ENCODE measurements at places on chromosomes 7 and 10. TPM values are rescaled to one million over a fixed set of nuclear protein-coding genes. Genes with fewer than 3 reads are reported as not detected.

The CLRN3 gene
- not detected for total RNA-seq

The LRRC17 gene
- 35.8 TPM for total RNA-seq

The TRIP6 gene
- 39.7 TPM for total RNA-seq

The ARHGEF35 gene
- total RNA-seq: 1.2 TPM

The SMKR1 gene
- total RNA-seq: 2.5 TPM

The CYP3A4 gene
- total RNA-seq: not detected

The EBLN1 gene
- not detected for total RNA-seq

The TET1 gene
- total RNA-seq: 30.0 TPM

DNA sequence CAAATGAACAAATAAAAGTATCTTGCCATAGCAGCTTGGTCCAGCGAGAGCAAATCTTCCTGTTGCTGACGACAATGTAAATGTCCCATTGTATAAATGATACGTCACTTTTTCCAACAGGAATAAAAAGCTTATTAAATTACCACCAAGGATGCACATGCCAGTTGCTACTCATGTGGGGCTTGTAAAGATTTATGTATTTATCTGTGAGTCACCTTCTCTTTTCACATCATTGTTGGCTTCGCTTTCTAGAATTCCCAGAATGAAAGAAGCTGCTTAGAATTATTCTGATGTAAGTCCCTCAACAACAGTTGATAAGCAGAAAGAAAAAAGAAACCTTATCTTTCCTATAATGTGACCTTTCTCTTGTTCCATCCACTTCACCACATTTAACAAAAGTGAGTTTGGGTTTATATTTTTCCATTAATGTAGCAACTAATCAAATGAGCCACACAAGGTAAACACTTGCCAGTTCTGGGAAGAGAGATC lies 22.4 kb downstream of the DNAJC12 start:
- no peak for DNase-seq

DNA sequence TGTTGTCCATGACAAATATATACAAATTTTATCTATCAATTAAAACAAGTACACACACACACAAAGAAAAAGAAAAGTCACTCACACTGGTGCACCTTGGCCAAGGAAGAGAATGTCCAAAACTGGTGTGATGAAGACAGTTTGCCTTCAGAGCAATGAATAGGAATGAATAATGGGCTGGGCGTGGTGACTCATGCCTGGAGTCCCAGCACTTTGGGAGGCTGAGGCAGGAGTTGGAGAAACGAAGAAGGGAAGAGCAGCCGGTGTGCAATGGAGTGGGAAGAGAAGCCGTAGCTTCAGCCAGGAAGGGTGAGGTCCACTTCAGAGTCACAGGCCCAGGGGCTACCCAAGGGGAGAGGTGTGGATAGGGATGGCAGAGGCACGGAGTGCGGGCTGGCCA lies 253.6 kb downstream of the CCSER2 start:
- DNase-seq: no peak

- no peak for DNase-seq
Measured at GRCh38 chr7:124603066-124603465, 162.5 kb downstream of the GPR37 start.

GRCh38 chr7:128831994-128832879 lies 2.0 kb downstream of the FLNC start:
- DNase-seq: no peak

- no peak for DNase-seq
Measured at GRCh38 chr7:138784692-138785091, 13.1 kb upstream of the TMEM213 start.

GRCh38 chr7:91942312-91942711 lies 1.6 kb downstream of the AKAP9 start:
- no peak for DNase-seq

- DNase-seq: no peak
Measured at GRCh38 chr7:64562256-64562625, 630 bp downstream of the ZNF680 start.

- no peak for DNase-seq
Measured at GRCh38 chr10:79022565-79023230, 46.1 kb upstream of the ZMIZ1 start.

DNA sequence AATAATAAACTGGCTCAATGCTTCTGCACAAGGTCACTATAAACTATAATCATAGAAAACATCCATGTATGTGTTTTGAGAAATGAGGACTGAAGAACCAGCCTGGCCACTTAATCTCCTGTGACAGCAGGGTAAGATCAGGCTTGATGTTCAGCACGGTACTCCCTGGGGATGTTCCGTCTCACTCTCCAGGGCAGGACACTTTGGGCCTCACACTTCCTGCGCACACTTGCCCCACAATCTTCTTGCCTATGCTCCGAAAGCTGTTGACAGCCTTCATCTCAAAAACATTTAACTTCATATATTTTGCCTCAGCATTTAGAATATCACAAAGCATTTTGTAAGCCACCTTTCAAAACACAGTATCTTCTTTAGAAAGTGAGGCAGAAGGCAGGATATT lies 92.7 kb downstream of the PARD3 start:
- no peak for DNase-seq

DNA sequence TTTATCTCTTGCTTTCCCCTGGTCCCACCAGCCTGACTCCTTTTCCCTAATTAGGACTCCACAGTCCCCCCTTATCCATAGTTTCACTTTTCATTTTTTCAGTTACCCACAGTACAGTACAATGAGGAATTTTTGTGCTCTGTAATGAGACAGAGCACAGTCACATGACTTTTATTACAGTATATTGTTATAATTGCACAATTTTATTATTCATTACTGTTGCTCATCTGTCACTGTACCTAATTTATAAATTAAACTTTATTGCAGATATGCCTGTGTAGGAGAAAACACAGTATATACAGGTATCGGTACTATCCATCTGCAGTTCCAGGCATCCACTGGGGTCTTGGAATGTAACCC lies 125.4 kb downstream of the KCNMA1 start:
- no peak for DNase-seq

DNA sequence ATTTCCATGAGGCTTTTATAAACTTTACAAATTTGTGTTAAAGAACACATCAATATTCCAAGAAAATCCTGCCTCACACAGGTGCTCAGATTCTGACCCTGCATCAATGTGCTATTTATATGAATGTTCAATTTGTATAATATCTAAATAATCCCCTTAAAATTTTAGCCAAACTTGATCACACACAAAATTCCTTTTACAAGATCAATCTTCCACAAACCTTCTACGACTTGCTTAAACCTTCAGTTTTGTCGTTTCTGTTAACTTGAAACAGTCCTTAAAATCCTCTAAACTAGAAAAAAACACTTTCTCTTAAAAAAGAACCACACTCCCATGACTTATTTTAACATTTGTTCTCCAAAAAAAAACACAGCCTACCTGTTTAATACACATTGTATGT lies 20.2 kb upstream of the TRPV6 start:
- DNase-seq: no peak

DNA sequence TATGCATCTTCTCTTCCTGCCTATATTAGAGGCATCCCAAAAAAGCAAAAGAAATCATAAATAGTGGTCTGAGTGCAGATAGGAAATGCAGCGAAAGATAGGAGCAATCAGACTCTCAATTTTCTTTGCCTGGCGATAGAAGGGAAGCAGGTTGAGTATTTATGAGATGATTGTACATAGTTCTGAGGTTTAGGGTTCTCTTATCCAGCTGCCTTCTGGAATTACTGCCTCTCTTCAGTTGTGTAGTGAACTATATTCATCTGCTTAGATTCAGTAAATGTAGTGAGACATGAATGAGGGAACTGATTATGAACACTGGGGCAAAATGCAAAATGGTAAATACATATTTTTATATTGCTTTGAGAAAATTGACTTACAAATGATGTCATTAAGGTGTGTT lies 93.0 kb upstream of the CYP26C1 start:
- DNase-seq: no peak

- DNase-seq: no peak
Measured at GRCh38 chr7:123060446-123060845, 64.9 kb upstream of the TAS2R16 start.

DNA sequence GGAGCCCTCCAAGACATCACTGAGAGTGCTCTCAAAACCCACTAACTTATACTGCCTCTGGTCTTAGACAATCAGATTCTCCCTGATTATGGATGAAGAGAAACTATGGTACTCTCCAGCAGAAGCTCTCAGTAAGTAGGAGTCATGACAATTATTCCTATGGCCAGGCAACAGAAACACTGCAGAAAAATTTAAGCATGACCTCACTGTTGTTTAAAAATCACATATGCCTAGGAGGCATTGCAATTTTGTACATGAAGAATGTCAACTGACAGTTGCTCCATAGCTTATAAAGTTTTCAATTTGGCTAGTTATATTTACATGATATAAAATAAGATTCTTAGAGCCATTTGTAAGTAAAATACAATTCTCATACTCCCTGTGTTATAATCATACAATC lies 105.9 kb upstream of the LSM8 start:
- DNase-seq: no peak

- DNase-seq: no peak
Measured at GRCh38 chr10:48309711-48310226, 3.3 kb downstream of the MAPK8 start.

DNA sequence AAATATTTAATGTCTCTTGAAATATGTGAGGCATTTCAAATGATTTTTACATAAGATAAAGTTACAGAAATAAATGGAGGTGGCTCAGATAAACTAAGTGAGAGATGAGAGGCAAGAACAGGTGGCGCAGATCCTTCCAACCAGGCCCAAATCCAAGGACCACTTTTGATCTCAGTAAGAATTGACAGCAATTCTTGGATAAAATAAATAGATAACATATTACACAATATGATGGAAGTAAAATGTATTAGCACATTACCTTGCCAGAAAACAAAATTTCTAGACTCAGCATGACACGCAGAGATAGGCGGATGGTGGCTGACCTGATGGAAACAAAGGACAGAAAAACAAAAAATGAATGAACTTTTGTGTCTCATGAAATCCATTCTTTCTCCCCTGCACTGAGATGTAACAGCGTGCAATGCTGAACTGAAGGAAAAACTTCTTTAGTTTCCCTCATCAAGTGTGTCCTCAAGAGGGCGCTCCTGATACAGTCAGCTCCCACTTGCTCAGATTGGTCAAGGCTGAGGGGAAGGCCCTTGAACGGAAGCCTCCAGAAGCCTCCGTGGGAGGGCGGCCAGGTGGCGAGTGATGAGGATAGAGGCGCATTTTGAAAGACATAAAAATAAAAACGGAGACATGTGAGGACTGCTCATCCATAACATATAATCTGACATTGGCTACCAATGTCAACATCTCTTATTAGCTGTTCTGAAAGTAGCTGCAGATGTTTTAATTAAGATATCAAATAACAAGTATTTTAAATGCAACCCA lies 62.8 kb upstream of the GSDME start:
- DNase-seq: peak; percentile 83

DNA sequence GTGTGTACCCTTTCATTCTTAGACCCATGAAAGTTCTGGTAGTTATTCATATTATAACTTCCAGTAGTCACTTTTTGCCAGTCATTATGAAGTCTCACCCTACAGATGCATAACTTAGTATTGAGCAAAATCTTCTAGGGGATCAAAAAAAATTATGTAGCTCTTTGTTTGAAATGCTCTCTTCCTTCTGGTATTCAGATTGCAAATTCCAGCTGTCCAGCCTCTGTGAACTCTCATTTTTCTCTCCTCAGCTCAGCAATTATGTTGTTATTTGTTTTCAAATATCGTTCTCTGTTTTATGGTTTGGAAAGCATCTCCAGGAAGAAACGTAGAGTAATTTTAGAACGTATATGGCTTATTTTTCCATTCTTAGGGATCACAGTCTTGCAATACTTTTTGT lies 442.5 kb downstream of the SEMA3D start:
- DNase-seq: no peak

DNA sequence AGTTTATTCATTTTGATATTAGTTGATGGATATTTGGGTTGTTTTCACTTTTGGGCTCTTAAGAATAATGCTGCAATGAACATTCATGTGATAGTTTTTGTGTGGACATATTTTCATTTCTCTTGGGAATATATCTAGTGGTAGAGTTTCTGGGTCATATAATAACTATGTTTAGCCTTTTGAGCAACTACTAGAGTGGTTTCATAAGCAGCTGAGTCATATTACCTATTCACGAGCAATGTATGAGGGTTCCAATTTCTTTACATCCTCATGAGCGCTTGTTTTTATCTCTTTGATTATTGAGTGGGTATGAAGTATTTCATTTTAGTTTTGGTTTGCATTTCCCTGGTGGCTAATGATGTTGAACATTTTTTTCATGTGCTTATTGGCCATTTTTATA lies 182.6 kb downstream of the PON1 start:
- DNase-seq: no peak

GRCh38 chr10:90799172-90799571 lies 58.7 kb downstream of the HTR7 start:
- no peak for DNase-seq

- DNase-seq: no peak
Measured at GRCh38 chr7:124647630-124648306, 117.8 kb downstream of the GPR37 start.

DNA sequence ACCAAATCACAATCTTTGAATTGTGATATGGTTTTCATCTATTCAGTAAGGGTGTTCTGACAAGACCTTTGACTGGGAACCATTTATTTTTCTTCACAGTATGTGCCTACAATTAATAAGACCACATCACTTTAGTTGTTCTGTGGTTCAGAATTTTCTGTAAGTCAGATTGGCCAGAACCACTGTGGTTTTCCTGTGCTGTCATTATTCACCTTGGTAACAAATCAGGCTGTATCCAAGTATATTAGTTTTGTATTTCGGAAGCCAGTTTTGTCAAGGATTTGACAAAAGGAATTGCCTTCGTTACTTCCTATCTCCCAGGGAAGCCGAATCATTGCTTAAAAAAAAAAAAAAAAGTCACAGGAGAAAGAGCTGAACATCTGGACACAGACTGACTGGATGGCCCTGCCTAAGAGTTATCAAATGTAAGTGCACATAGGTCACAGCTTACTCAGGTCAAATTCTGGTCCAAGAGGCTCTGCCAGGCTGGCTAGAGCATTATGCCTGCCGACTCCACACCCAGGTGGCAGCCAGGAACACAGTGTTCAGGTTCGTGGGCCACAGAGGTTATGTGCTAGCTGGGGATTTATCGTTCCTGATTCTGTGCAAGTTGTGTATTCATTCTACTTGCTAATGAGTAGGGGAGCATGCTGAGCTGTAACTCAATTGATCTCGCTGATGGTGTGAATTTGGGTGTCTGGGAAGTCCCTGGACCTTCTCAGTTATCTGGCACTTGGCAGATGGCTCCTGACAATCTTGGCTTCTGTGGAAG lies 175.3 kb downstream of the JAZF1 start:
- no peak for DNase-seq

GRCh38 chr10:118204292-118204943 lies 137.7 kb downstream of the FAM204A start:
- DNase-seq: no peak

Data from neural crest cell (in vitro differentiated cells).